ENCODE measurements at places on chromosomes 6 and 20.
A peak's percentile ranks its signal among the peaks of the same experiment; 100 is the strongest.

DNA sequence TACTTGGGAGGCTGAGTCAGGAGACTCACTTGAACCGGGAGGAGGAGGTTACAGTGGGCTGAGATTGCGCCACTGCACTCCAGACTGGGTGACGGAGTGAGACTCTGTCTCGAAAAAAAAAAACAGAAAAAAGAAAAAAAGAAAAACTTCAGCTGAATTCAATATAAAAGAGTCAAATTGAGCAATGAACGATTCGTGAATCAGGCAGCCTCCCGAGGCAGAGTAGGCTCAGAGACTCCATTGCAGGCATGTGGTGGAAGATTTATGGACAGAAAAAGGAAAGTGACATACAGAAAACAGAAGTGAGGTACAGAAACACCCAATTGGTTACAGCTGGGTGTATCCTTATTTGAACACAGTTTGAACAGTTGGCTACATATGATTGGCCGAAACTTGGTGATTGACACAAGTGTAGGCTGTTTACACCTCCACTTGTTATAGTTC is 56.3 kb downstream of the HLA-DPB1 start:
- DNase-seq, result no peak

DNA sequence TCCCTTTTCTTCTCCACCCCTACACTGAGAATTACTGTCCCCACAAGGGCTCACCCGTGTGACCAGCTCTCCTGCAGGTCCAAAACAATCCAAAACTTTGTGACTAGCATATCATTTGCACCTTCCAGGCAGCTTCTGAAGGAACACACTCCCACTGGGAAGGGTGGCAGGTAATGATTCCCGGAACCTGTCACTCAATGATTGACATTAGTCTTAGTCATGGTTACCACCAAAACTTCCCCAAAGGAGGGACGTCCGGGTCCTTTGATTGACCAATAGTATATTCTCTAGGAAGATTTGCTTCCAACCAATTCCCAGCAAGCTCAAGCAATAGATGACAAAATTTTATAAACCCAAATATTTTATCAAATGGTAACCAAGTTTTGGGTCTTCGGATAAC is 127.7 kb upstream of the MYLIP start:
- no peak for DNase-seq

DNA sequence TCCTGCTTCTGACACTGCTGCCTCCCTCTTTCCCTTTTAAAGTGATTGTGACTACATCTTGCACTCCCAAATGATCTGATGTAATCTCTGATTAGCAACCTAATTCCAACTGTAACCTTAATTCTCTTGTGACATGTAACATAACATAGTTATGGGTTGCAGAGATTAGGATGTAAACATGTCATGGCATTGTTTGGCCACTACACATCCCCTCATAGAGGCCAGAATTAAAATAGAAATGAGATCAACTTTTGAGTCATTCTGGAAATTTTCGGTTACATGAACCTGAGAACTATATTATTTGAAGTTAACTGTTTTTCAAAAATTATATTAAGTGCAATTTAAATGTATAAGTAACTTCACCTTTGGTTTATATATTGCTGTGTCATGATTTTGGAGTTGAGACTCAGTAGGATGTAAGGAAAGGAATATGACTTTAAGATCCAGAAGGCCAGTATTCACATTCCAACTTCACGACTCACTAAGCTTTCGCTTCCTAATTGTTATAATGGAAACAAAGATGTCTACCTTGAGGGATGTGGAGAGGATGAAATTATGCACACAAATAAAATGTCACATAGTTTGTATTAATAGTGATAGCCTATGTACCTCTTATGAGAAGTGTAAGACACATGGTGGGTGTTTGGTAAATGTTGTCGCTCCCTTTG is 611.9 kb upstream of the MAP3K7 start:
- DNase-seq, result no peak

DNA sequence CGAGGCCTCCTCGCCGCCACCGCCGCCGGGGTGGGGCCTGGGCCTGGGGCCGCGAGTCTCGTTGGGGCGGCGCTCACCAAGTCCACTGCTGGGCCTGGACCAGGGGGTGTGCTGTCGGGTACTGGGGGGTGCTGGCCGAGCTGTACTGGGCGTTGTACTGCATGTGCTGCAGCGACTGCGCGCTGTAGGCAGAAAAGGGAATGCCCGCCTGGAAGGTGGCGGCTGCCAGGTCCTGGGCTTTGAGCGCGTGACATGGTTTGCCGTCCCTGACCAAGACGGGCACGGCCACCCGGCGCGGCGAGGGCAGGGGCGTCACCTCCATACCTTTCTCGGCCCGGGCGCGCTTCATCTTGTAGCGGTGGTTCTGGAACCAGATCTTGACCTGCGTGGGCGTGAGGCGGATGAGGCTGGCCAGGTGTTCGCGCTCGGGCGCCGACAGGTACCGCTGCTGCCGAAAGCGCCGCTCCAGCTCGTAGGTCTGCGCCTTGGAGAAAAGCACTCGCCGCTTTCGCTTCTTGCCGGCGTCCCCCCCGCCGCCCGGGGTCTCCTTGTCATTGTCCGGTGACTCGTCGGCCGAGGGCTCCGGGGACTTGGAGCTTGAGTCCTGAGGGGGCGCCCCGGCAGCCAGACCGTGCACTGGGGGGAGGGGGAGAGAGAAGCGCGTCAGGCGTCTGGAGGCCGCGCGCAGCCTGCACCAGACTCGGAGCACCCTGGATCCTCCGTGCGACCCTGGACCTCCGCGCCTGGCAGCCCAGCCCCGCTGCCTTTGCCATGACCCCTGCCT is 1.8 kb downstream of the NKX2-2 start:
- DNase-seq, result no peak

GRCh38 chr6:25748049-25748448 is 6.5 kb upstream of the SLC17A4 start:
- DNase-seq, result no peak

- no peak for DNase-seq
Observed at GRCh38 chr6:26514984-26515383, 14.9 kb downstream of the BTN1A1 start.

- no peak for DNase-seq
Observed at GRCh38 chr6:167130712-167131684, 8.1 kb downstream of the CCR6 start.

GRCh38 chr6:41872147-41872546 is 23.0 kb downstream of the USP49 start:
- no peak for DNase-seq

DNA sequence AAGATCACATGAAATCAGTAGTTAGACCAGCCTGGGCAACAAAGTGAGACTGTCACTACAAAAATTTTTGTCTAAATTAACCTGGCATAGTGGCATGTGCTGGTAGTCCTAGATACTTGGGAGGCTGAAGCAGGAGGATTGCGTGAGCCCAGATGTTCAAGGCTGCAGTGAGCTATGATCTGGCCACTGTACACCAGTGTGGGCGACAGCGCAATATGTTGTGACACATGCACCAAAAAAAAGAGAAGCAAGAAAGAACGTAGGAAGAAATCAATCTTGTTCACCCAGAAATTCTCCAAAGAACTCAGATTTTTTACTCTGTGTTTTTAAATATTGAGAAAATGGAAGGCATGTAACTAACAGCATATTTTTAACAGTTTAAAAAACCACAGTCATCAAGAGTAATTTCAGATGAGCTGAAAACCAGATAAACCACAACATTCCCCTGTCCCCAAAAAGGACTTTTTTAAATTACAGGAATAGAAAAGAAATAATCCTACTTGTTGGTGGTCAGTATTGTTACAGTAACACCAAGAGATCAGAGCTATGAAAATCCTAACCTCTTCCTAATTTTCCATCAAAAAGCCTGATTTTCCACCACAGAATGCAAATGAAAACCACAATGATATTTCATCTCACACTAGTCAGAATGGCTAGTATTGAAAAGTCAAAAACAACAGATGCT is 240.2 kb downstream of the KHDC1L start:
- DNase-seq, result no peak

DNA sequence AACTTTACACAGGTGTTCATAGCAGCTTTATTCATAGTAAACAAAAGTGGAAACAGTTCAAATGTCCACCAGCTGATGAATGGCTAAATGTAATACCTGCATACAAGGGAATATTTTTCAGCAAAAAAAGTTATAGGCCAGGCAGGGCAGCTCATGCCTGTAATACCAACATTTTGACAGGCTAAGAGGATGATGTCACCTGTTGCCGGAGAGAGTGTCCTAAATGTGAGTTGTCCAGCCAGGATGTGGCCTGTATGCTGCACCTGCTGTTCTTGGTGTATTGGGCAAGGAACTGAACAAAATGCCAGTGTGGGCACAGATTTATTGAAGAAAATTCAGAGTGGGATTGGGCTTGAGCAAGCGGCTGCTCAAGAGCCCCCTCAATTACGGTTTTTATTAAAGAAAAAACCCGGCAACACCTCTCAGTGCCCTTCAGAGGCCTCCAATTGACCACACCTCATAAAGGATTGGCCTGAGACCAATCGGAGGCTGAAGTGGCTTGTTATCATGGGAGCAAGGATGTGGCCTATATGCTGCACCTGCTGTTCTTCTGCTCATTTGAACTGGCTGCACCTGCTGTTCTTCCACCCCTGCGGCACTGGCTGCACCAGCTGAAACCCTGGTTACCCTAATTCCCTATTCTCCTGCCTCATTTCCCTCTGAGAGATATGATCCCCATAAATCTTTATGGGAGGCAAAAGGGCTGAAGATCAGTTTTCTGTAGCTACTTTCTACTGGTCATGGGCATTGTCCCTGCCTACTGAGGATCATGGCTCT is 164.3 kb upstream of the PROKR2 start:
- no peak for DNase-seq

- DNase-seq, result no peak
Observed at GRCh38 chr20:13322198-13322597, 101.1 kb downstream of the ISM1 start.

DNA sequence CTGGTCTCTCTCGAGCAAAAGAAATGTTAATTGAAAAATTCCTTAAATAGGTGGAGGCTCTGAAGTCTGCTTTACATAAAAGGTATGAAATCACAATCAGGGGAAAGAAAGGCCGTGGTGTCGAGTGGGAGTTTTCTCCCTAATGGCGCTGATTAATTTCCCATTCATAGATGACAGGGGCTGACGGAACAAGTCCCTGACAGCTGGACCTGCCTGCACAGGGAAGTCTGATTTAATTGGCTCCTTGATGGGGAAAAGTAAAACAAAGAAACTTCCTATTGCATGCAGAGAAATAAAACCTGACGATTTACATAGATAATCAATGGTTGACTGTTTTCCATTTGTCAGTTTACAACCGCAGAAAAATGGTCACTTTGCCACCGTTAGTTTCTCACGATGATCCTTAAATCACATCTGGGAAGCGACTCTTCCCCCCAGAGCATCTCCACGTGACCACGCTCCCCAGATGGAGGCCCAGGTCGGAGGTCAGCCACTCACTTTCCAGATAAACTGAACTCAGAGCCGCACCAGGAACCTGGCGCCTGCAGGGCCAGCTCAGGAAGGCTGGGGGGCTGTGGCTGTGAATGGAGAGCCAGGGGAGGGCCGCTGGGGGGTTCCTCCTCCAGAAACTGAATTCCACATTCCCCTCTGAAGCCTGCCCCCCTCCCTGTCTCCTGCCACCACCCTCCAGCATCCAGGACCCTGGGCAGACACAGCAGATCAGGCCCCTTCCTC is 55.3 kb downstream of the DLL1 start:
- no peak for DNase-seq

DNA sequence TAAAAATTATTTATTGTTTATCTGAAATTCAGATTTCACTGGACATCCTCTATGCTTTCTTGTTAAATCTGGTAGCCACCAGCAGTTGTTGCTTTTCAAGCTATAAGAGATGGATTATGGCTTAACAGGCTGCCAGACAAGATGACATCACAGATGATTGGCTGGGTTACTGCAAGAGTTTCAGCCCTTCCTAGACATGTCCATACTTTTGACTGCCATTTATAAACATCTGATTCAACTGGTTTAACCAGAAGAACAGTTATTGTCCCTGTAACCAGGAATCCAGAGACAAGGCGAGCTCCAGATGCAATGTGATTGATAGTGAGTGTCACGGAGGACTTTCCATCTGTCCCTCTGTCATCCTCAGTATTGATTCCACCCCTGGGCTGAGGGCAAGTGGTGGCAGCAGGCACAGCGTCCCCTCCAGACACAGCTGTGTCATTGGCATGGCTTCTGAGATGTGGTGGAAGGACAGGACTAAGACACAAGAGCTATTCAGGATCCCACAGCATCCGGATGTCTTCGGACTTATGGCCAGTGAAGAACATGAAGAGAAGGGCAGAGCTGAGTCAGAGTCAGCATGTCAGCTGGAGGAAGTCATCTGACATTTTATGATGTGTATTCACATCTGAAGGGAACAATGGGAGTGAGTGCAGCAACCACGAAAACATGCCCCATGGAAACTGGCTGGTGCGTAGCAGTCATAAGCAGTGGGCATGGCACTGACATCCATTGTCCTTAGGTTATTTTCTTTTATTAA is 284.5 kb upstream of the CDYL start:
- no peak for DNase-seq

GRCh38 chr20:33947709-33948295 is 45.9 kb upstream of the RALY start:
- peak; percentile 14 for DNase-seq

GRCh38 chr6:157253699-157254098 is 69.6 kb downstream of the TMEM242 start:
- DNase-seq, result no peak

DNA sequence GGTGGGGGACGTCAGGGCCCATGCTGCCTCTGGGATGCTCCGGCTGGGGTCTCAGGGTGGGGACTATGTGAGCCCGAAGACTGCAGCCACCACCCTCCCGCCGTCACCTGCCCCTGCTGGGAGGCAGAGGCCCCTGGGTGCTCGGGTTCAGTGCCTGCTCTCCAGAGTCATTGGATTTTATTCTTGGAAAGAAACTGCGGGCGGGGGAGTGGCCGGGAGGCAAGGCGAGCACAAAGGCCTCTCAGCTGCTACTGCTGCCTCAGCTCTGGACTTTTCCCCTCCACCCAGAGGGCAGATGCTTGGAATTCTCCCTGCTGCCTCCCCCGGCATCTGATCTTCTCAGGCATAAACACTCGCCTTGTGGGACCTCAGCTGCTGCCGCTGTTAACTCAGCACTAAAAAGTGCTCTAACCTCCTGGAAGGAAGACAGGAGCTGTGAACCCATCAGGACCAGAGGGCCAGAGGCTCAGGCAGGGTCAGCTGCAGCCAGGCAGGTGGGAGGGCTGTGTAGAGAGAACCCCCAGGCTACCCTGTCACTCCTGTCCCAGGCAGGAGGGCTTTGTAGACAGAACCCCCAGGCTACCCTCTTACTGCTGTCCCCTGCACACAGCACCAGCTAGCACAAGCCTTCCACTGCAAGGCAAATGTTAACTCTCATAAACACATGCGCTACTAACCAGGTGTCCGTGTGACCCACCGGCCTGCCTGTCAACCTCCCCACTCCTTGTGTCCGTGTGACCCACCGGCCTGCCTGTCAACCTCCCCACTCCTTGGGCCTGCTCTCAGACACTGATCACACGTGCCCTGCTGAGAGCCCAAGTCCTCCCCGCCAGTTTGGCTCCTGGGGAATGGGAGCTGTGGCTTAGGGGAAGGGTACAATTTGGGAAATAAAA is 9.4 kb upstream of the FRMD1 start:
- no peak for DNase-seq

GRCh38 chr6:127582777-127583462 is 5.9 kb downstream of the C6orf58 start:
- DNase-seq, result no peak

GRCh38 chr6:149445573-149445972 is 39.2 kb downstream of the ZC3H12D start:
- DNase-seq, result no peak

GRCh38 chr6:140915551-140915950 is 1217.2 kb upstream of the GJE1 start:
- DNase-seq, result no peak

GRCh38 chr6:40195428-40196134 is 261.3 kb upstream of the MOCS1 start:
- DNase-seq, result no peak
